ENCODE measurements at places on chromosomes 4 and X.
A peak's percentile ranks its signal among the peaks of the same experiment; 100 is the strongest.

DNA sequence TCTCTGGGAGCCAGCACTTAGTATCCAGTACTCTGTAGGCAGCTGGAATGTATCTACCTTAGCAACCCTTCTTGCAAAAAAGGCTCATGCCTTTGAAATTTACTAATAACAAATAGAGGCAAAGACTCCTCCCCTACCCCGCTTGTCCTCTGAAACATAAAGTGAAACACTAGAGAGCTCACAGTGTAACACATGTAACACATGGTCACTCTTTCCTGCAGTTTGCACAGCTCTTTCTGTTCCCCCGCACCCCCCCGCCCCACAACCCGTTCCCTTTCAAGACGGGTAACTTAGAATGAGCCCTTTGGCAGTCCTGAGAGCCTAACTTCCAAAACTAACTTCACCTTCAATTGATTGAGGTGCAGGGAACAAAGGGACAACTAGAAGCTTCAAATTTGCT lies 6.0 kb upstream of the BCORL1 start:
- no peak for DNase-seq

DNA sequence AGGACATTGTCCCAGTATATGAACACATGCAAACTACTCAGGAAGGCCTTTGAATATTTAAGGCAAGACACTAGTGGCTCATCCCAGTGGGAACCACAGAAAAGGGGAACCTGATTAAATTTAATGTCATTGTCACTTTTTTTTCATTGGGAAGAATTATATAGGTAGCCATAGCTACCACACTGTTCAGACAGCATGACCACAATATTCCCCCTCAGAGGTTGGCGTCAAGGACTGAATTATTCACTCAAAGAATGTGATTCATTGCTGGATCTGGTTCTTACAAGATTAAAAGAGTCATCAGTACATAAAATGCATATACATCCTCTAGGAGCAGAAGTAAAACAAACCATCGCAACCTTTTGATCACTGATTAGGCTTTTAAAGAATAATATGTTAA lies 92.0 kb upstream of the SMARCAD1 start:
- peak; percentile 14 for DNase-seq

GRCh38 chr4:15636818-15637217 lies 18.3 kb downstream of the FBXL5 start:
- no peak for DNase-seq

DNA sequence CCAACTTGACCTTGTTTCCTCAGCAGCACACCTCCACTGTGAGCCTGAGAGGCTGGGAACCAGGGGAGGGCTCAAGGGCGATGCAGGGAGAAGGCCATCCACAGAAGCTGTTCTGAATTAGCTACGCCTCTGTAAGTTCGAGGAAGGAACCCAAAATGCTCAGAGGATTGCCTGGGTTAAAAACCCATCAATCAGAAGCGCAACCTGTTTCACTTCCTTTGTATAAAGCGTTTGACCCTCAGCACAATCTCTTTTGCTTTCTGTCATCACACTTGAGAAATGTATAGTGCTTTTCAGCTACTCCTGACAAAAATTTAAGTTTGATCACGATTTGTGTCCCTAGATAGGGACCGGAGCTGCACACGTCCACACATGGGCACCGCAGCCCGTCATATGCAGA lies 48.0 kb upstream of the MAP3K15 start:
- no peak for DNase-seq

- DNase-seq, result peak; percentile 85
These were observed 7.9 kb downstream of the BDH2 start for GRCh38 chr4:103091601-103092223.

GRCh38 chrX:88903989-88904718 lies 157.1 kb downstream of the CPXCR1 start:
- DNase-seq, result no peak

DNA sequence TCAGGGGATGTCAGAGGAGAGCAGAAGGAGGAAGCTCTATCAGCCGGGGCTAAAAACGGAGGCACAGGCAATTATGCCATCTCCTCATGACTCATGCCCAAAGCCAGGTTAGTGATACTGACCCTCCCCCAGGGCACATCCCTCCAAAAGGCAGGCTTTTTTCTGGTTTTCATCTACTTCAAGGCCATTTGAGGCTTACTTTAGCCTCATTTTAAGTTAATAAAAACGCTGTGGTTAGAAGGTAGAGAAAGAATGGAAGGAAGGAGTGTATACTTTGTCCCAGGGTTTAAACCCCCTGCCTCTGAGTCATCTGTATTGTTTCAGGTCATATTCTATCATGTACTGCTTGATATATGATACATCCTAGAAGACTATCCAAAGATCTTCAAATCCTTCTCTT lies 89.7 kb upstream of the NDP start:
- no peak for DNase-seq

- DNase-seq, result peak; percentile 72
These were observed 84.6 kb downstream of the FBXO8 start for GRCh38 chr4:174198828-174199227.

DNA sequence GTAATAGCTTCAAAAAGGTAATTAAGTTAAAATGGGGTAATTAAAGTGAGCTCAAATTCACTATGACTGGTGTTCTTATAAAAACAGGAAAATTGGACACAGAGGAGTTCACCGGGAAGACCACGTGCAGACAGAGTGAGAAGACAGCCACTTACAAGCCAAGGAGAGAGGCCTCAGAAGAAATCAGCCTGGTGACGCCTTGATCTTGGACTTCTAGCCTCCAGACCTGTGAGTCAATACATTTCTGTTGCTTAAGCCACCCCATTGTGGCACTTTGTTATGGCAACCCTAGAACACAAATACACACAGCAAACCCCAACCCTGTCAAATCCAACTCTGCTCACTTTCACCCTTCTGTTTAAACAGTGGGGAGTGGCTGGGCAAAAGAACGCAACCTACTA lies 4.1 kb upstream of the CD38 start:
- DNase-seq, result no peak

DNA sequence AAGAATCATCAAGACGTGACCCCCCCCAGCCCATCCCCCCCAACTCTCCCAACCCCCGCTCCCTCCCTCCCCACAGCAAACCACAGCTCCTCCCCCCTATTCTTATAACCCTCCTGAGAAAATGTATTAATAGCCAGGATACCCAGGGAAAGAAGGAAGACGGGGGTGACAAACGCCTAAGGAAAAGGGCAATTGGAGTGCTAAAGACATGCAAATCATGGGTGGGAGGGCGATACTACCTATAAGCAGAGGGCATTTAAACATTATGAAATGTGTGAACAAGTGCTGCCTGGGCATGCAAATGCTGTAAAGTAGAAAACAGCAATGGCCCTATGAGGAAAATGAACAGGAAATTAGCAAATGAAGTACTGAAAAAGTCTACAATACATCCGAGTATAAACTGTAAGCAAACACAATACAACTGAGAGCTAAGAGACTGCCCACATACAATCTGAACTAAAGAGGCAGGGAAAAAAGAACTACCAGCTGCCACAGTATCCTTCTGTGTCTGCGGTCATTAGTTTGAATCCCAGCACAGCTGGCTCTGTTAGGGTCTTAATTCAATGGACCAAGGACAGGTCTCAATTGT lies 2.4 kb downstream of the CXXC4 start:
- DNase-seq, result peak; percentile 56

DNA sequence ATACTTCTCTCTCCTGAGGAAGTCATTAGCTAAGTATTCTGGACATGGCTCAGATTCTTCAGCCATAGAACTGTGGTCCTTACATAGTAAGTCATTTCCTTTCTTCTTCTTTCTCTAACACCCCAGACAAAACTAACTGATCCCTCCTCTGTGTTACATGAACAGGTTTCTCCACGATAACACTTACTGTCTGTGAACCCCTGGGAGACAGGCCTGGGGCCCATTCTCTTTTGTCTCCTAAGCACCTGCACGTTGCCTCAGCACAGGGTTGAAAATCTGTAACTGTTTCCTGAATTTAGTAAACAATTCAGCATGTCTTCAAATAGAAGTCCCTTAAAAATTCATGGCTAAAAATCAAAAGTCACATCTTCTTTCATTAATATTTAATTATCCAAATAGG lies 24.7 kb downstream of the APBB2 start:
- DNase-seq, result no peak

GRCh38 chr4:130478406-130478805 lies 1382.5 kb downstream of the C4orf33 start:
- no peak for DNase-seq

DNA sequence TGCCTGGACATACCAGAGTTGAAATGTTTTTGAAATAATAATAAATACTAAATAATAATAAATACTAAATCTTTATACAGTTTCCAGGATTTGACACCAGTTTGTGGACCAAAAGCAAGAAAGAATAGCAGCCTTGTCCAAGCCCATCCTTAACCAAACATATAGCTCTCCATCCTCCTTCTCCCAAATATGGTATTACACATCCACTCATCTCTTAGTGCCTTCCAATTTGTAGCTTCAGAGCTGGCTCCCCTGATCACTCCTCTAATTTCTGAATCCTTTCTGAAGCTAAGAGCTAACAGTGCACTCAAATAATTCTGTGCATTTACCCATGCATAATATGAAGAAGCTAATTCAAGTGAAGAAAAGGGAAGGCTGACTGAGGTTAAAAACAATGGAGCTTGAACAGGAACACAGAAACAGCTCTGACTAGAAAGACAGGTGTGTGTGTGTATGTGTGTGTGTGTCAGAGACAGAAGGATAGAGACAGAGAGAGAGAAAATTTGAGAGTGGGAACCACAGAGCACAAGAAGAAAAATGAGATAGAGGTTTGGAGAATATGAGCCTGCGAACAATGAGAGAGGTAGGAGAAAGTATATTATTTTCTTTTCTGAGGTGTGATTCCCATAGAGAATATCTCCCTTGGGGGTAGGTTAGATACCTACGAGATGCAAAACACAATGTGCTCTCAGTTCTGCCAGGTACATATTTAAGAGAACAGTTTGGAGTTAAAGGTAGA lies 123.5 kb downstream of the CAMK2D start:
- no peak for DNase-seq
